ENCODE measurements at places on chromosomes 6 and 20.

DNA sequence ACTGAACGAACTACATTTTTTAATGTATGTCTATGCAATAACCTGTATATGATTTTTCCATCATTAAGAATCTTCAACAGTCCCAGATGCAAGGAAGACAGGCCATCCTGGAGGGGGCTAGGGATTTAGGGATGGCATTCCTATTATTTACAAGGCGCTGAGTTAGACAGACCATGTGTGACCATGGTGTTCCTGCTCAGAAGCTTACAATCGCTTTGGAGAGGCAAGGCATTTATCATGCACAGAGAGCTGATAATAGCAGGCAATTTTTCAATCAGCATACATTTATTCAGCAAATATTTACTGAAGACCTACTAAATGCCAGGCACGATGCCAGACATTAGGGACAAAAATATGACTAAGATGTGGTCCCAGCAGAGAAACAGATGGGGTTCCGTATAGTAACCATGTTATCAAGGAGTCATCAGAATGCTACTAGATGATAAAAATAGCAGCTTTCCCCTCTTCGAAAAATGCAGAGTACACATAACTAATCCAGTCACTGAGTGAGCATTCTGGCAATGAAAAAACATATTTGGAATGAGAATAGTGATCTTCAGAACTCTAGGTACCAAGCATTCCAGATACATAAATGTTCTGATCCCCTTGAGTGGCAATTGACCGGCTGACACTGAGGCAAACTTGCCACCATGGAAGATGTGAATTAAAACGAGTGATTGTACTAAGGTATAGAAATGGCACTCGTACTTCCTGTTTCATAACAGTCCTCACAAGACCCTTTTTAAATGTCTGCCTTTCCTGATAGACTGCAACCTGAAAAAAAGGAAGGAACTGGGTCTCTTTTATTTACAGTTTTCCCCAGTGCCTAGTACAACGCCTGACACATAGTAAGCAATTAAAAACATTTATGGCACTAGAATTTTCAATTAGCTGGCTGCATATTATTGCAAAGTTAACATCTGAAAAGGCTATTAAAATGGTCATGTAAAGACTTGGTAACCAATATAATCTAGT lies 135.7 kb downstream of the ATXN1 start:
- no peak for DNase-seq

DNA sequence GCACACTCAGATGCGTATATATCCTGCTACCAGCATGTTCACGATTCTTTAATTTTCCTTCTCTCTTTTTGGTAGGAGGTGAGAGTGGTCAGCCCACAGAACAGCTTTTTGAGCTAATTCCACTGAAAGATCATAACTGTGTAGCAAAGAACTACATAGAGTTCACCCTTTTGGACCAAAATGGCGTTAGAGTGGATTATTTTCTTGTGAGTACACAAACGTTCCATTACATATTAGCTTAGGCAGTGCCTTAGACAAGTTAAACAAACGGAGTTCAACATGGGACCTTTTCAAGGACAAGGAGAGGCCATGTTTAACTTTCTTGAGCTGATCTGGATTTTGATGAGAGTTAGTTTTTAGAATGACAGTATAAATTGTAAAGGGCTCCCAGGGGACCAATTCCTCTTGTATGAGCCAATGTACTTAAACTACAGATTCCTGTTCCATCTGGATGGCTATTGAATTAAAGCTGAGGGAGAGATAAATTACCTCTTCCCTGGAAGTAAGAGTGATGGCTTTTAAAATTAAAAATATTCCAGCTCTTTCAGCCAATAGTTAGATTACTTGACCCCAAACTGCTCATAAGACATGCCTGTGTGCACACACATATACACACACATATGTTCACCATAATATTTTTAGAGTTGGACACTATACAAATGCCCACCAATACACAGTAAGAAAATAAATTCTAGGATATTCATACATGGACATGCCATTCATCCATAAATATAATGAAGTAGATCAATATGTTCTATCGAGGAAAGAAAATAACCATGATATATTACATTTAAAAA lies 25.6 kb upstream of the ARMH2 start:
- no peak for DNase-seq

- DNase-seq: no peak
Observed at GRCh38 chr6:155222506-155222905, 41.3 kb upstream of the CLDN20 start.

GRCh38 chr6:17808609-17809008 lies 101.9 kb upstream of the NUP153 start:
- no peak for DNase-seq

GRCh38 chr6:32355018-32355417 lies 16.7 kb downstream of the TSBP1 start:
- no peak for DNase-seq

GRCh38 chr6:81634155-81634880 lies 118.2 kb downstream of the TENT5A start:
- DNase-seq: no peak

- no peak for DNase-seq
Observed at GRCh38 chr20:57326667-57327455, 2.7 kb upstream of the SPO11 start.

GRCh38 chr6:32974016-32974333 lies 5.6 kb downstream of the BRD2 start:
- no peak for DNase-seq

DNA sequence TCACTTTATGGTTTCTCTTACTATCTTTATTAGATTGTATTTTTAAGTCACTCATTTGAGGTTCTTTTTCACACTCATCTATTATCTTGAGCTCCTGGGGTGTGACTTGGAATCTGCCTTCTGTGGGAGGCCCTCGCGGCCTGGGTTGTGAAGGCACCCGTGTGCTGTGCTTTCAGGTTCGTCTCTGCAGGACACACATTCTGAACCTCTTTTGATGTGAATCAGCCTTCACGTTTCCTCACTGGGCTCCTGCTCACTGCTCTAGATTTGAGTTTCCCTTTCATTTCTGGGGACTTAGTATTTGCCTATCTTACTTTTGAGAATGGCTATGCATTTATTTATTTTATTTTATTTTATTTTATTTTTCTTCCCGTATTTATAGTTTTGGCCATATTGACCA lies 97.8 kb downstream of the PACRG start:
- no peak for DNase-seq

DNA sequence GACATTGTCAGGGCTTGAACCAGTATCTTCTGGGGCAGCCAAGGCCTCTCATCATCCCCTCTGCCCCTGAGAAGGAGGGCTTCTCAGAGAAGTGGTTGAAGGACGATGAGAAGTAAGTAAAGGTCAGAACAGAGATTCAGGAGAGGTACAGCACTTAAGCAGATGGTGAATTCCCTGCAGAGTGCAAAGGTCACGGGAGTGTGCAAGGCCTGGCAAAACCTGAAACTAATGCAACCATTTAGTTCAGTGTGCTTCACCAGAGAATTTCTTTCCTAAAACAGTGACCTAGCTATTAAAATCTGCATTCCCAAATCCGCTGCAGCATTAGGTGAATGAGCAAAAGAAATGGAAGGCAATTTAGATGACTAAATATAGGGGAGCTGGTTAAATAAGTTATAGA lies 58.4 kb downstream of the TRERF1 start:
- DNase-seq: no peak

DNA sequence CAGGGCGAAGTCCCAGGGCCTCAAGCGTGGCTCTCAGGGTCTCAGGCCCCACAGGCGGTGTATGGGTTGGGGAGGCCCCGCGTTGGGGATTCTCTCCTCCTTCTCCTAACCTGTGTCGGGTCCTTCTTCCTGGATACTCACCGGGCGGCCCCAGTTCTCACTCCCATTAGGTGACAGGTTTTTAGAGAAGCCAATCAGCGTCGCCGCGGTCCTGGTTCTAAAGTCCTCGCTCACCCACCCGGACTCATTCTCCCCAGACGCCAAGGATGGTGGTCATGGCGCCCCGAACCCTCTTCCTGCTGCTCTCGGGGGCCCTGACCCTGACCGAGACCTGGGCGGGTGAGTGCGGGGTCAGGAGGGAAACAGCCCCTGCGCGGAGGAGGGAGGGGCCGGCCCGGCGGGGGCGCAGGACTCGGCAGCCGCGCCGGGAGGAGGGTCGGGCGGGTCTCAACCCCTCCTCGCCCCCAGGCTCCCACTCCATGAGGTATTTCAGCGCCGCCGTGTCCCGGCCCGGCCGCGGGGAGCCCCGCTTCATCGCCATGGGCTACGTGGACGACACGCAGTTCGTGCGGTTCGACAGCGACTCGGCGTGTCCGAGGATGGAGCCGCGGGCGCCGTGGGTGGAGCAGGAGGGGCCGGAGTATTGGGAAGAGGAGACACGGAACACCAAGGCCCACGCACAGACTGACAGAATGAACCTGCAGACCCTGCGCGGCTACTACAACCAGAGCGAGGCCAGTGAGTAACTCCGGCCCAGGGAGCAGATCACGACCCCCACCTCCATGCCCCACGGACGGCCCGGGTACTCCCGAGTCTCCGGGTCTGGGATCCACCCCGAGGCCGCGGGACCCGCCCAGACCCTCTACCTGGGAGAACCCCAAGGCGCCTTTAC lies at the start of gene HLA-G:
Gene HLA-G, plus strand, starts transcription at position 247 of the 892 bp plus-strand sequence. Its CDS starts 20 bp downstream, at position 267.
- no peak for DNase-seq

DNA sequence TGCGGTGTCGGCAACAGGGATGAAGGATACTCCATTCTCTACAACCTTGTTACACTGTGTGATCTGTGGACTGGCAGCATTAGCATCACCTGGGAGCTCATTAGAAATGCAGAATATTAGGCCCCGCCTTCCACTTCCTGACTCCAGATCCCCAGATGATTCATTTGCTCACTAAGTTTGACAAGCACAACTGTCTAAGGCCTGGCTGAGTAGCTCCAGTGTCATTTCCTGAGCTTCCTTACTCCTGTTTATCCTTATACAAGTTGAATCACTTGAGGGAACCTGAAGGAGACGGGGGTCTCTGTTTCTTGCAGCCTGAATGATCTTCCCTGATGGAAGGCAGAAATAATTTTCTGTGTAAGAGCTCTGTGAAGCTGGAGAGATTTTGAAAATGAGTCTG lies 32.7 kb upstream of the PROKR2 start:
- no peak for DNase-seq

GRCh38 chr20:38604873-38605303 lies 3.3 kb downstream of the ARHGAP40 start:
- DNase-seq: no peak

DNA sequence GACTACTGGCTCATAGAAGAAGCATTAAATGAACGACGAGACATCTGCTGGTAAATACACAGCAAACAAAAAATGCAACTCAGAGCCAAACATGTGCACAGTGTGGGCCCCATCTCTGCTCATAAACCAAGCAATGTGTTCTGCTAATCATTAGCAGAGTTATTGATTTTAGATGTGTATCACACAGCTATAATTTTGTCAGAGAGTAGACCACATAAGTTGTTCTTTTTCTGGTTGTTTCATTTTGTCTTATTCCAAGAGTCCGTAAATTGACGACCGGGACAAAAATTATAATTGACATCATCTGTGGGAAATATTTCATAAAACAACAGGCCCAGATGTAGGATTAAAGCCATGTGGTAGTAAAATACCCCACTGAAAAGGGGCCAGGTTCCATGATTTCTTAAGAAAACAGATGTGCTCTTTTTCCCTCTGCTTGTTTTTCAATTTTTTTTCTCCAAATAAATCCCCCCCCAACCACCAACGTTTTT lies 423.6 kb downstream of the HAO1 start:
- no peak for DNase-seq

Measured in stimulated activated CD4-positive, alpha-beta T cell treated with anti-CD3 and anti-CD28 coated beads, Interleukin-4, amount 100 ng/mL, for 4 hours (primary cell).